ENCODE measurements at places on chromosomes 7 and 10.

GRCh38 chr10:7085913-7086589, 324.8 kb downstream of the SFMBT2 start:
- no peak for DNase-seq

GRCh38 chr7:21281193-21281592, 146.7 kb upstream of the SP4 start:
- DNase-seq: no peak

DNA sequence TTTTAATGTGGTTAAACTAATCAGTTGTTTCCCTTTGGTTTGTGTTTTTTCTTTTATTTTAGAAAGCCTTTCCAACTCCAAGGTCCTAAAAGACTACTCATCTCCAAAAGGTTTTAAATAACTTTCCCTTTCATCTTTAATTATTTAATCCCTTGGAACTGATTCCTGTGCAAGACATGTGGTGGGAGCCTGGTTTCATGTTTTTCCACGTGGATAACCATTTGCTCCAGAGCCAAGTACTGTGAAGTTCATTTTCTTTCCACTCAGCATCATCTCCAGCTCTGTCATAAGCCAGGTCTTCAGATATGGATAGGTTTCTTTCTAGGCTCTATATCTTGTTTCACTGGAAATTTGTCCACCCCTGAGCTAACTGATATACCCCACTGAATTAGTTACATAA, 16.7 kb downstream of the PPP1R3C start:
- no peak for DNase-seq

DNA sequence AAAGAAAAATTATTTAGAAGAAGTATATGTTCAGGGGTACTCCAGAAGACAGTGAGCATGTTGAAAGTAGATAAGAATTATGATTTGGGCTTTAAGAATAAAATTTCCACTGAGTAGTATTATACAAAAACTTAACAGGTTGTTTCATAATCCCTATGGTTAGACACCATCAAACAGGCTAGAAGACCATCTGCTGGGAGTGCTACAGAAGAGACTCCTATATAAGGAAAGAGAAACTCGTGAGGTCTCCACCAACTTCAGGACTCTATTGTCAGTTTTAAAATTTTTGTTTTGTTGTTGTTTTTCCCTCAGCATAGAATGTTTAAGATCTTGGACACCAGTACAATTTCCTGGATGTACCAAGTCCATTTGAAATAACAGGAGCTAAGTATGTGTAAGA, 13.1 kb downstream of the DNAJC1 start:
- no peak for DNase-seq

- no peak for DNase-seq
Measured at GRCh38 chr10:4294996-4295792, 510.2 kb upstream of the KLF6 start.

DNA sequence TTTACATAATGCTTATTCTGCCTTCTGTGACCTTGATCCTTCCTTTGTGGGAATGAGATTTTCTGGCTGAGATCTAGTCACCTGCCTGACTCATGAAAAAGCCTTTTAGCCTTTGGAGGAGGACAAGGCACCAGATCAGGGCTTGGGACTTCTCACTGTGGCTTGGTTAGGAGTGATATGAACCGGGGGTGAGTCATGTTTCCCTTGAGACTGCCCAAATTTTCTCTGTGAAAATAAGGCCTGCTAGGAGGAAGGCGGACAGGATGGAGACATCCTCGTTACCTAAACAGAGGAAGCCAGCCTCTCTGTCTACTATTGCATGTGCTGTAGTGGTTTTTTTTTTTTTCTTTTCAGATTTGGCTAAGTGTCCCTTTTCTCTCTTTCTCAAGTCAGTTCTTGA, 57.8 kb downstream of the EVX1 start:
- no peak for DNase-seq

- DNase-seq: peak; percentile 3
Measured at GRCh38 chr10:28332726-28333125, 29.9 kb upstream of the MPP7 start.

- DNase-seq: no peak
Measured at GRCh38 chr7:134900166-134900982, 85.9 kb upstream of the AGBL3 start.

GRCh38 chr10:55263327-55263726, 462.3 kb upstream of the PCDH15 start:
- no peak for DNase-seq
